H9 (cell line): ENCODE measurements at places on chromosomes 13 and 19.

GRCh38 chr13:27665333-27665732 lies 43.6 kb downstream of the POLR1D start:
- DNase-seq, result no peak

DNA sequence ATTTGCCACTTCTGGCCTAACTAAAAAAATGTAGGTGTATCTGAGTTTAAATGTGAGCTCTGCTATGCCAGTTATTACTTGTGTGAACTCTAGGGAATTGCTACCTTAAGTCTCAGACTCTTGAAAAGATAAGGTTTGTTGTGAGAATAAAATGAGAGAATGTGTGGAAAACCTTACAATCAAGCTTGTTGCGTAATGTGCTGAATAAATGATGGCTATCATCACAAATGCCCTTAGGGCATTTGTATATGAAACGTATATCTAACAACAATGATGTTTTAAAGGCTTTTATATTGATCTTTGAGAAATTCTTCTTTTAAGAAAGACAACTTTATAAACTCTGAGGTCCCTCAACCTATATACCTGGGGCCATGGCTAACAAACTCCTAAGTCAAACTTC lies 384.8 kb downstream of the ITGBL1 start:
- DNase-seq, result no peak

DNA sequence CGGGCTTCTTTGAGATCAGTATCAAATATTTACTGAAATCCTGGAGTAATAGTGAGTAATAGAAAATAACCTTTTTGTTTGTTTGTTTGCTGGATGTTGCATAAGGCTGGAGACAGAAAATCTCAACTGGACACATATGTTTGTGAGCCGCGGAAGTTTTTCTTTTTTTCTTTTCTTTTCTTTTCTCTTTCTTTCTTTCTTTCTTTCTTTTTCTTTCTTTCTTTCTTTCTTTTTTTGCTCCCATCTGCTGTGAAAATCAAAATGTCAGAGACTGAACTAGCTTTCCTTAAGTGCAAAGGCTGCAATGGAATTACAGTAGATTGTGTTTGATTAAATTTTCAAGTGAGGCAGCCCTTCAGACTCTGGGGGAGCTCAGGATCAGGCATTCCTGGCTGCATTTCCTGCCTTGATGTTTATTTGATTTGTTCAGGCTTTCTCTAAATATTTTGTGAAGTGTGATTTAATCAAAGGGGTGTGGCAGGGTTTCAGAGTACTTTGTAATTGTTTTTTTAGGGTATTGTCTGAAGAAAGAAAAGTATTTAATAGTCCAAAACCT lies 319 bp downstream of the FRY start:
- DNase-seq, result no peak

DNA sequence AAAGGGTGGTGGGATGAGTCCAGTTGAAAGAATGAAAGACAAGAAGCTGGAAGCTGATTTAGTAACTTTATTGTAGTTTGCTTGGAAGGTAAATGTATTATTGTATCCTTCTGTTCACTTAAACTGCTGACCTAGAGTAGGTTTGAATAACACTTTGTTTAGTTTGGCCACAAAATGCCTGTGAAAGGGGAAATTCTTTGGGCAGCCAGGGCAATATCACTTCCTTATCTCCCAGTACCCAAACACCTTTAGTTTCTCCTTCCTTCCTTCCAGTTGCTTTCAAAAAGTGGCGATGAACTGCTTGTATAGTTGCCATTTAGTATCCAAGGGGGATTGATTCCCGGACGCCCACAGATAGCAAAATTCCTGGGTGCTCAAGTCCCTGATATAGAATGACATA lies 120.1 kb downstream of the PAN3 start:
- DNase-seq, result no peak

DNA sequence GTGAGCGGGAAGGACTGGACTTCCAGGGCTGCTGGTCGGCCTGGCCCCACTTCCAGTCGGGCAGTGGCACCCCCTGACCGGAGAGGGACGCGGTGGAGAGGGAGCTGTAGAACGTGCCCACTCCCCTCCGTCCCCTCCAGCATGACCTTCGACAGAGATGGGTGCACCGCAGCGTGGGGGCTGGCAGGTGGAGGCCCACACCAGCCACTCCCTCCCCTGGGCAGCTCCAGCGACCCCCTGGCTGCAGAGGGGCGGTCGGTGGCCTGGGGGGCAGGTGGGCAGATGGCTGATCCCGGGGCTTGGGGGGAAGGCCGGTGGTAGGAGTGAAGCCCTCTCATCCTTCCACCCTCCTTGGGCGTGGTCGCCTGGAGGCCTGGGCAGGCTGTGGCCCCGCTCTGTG lies 2.4 kb downstream of the HCN2 start:
- no peak for DNase-seq

DNA sequence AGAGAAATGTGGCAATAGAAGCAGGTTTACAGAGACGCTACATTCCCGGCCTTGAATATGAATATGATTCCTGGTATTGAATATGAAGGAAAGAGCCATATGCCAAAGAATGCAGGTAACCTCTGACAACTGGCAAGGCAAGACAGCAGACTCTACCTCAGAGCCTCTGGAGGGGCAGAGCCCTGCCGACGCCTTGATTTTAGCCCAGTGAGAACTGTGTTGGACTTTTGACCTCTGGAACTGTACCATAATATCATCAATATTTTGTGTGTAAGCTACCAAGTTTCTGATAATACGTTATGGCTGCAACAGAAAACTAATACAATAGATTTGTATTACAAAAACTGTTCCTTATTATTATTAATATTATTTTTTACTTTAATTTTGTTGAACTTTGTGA lies 219.7 kb downstream of the FGF14 start:
- no peak for DNase-seq

GRCh38 chr19:38204728-38205127 lies 19.3 kb downstream of the DPF1 start:
- no peak for DNase-seq

DNA sequence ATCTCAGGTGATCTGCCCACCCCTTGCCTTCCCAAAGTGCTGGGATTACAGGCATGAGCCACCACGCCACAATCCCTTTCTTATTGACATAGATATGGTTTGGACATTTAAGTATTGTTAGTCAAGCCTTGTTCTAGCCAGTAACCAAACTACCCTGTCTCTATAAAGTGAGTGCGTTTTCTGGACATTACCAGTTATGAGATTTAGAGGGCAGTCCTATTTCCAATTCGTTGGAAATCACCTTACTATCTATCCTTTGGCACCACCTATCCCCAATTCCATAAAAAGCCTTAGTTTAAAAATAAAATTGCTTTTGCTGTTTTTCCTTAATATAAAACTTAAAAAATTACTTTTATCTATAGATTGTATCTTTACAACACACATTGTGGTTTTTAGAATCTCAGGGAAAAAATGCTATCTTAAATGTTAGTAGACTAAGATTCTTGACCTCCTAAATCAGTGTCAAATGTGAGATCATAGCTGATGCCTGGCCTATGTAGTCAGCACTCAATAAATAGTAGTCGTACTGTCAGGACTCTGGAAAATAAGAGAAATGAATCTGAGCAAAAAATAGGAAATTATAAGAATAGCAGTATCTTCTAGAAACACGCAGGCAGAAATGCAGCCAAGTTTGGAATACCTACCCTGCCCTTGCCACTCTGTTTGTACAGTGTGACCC lies 57.0 kb downstream of the NUFIP1 start:
- no peak for DNase-seq

DNA sequence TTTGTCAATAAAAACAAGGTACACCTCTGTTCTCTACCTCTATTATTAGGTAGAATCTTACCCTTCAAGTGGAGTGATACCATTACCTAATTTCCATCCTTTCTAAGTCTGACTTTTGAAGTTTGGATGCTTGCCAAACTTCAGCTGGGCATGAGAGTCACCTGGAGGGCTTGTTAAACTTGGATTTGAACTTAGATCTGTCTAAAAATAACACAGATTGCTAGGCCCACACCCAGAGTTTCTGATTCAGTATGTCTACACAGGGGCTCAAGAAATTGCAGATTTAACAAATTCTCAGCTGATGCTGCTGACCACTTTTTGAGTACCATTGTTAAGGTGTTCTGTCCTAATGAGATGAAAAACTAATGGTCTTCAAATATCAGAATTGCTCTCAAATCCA lies 512.2 kb downstream of the LMO7 start:
- no peak for DNase-seq

DNA sequence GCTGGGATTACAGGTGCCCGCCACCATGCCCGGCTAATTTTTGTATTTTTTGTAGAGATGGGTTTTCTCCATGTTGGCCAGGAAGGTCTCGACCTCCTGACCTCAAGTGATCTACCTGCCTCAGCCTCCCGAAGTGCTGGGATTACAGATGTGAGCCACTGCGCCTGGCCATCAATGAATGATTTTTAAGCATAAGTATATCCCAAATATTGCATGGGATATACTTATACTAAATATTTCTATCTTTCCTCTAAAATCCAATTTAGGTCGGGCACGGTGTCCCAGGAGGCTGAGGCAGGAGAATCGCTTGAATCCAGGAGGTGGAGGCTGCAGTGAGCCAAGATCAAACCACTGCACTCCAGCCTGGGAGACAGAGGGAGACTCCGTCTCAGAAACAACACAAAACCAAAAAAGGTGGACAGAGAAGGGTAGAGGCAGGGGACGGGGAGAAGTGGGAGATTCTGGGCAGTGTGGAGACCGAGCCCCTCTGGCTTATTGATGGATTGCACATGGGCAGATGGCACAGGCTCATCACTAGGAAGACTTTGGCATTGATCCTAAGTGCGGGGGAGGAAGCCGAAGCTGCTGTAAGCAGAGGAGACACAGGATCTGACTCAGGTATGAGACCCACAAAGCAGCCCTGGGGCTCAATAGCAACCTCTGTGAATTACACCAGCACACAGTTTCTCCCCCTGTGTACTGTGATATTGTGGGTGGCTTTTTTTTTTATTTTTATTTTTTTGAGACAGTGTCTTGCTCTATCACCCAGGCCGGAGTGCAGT lies 13.5 kb downstream of the ARRDC5 start:
- DNase-seq, result no peak

- no peak for DNase-seq
Measured at GRCh38 chr13:113766035-113766800, 7.2 kb downstream of the TMEM255B start.

DNA sequence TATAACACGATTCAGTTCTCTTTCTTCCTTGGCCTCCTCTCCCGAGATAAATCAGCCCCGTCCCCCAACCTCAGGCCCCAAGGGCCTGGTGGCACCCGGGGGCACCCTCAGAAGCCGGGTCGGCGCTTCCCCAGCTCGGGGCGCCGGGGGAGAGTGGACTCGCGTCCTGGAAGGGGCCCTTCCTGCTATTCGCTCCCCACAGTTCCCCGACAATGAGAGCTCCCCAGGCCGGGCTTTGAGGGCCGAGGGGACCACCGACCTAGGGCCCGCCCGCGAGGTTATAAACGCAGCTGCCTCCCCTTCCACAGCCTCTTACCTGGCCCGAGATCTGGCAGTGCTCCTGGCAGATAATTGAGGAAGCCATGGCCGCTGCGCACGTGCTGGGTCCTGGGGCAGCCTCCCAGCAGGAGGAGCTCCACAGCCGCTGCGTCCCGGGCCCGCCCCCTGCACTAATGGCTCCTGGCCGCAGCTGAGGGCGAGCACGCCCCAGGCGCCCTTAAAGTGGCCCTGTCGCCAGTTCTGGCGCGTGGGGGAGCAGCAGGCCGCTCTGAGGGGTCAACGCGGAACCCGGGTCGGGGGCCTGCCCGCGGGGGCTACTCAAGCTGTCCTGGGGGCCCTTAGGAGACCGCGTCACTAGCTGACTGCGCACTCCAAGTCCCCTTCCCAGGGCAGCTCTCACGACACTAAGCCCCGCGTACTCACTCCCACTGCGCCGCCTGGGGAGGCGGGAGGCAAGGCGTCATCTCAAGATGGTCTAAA lies at the start of gene SOHLH2:
Gene SOHLH2 (minus strand): TSS at position 394 of the 759 bp plus-strand sequence. CDS start 30 bp downstream, at position 364.
- DNase-seq, result no peak

DNA sequence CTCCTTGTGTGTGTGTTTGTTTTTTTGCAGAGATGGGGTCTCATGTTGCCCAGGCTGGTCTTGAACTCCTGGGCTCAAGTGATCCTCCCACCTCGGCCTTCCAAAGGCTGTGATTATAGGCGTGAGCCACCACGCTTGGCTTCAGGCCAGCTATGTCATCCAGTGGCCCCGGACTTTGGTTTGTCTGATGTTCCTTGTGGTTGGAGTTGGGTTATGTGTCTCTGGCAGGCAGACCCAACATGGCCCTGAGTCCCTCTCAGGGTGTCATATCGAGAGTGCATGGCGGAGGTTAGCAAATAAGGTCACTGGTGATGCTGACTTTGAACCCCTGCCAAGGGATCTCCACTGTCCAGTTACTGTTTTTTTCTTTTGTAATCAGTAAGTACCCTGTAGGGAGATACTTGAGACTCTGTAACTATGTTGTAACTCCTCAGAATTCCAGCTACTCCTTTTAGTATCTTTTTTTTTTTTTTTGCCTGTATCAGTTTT lies 37.3 kb downstream of the SMARCA4 start:
- no peak for DNase-seq

DNA sequence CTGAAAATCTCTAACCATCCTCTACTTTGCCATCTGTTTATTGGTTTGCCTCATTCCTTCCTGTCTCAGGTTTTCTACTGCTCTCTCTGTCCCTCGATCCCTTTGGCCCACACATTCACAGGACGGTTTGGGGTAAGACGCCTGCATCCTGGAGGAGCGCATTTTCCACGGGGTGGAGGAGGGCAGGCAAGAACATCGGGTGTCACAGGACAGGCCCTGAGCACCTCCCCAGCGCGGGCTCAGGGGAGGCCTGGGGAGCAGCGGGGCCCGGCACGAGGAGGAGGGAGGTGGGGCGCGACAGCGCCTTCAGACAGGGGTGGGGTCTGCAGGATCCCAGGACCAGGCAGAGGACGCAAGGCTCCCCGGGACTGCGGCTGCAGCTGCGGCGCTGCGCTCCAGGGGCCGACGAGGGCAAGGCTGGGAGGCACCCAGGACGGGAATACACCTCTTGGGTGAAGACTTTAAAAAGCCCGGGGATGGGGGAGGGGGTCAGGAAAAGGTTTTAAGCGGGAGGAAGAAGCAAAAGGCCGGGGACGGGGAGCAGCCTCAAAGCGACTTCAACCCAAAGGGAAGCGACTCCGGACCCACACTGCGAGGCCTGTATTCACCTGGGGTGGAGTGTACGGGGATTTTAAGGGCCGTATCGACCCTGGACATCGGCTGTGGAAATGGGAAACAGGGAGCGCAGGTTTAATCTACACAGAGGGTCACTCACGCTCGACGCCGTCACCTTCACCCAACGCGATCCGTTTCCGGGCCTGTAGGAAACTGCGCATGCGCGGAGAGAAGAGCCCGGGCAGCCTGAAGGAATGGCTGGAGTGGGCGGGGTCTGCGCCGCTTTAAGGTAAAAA lies at the start of gene ZNF415:
Gene ZNF415 (minus strand): TSS at position 770 of the 851 bp plus-strand sequence. CDS start 10,234 bp downstream, outside the sequence.
- DNase-seq, result peak; percentile 88

DNA sequence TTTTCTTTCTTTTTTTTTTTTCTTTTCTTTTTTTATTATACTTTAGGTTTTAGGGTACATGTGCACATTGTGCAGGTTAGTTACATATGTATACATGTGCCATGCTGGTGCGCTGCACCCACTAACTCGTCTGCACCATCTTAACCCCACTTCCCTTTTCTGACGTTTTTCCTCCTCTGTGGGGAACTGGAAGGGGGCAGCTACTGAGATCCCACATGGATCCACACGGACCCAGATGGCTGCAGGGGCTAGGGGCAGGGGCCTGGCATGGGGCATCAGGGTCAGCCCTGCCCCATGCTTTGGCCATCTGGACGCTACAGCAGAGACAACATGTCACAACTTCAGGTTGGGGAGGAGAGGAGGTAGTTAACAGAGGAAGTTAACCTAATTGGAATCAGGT lies 54.3 kb downstream of the RUBCNL start:
- DNase-seq, result no peak

- DNase-seq, result peak; percentile 76
Measured at GRCh38 chr13:49220036-49220855, at the start of gene MLNR. Gene MLNR (plus strand): TSS chr13:49220338. CDS start chr13:49220338, 0 bp downstream.

GRCh38 chr13:114311908-114312307 lies 2.4 kb upstream of the CHAMP1 start:
- DNase-seq, result no peak
